Endodermal cell (in vitro differentiated cells): ENCODE measurements at places on chromosomes 2 and 18.

DNA sequence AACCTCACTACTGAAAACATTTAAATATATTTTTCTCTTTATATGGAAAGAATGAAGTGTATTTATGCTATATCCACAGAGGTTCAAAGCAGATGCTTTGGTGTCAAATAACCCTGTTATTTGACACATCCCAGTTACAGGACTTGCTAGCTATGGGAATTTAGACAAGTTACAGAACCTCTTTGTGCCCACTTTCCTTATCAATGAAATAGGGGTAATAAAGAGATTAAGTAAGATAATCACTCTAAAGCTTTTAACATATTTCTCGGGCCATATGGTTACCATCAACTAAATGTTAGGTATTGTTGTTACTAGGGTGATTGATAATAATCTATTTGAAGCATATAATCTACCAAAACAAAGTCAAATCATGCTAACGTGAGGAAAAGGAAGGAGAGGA lies 1660.6 kb upstream of the NXPH2 start:
- DNase-seq: no peak

GRCh38 chr2:158482594-158482993 lies 25.8 kb downstream of the PKP4 start:
- DNase-seq: no peak

- peak; percentile 24 for DNase-seq
These were observed 93.2 kb downstream of the ADD2 start for GRCh38 chr2:70674636-70675430.

- no peak for DNase-seq
These were observed 758.9 kb downstream of the NRXN1 start for GRCh38 chr2:50273003-50273402.

GRCh38 chr2:89763581-89764485 lies 1072.4 kb downstream of the RPIA start:
- DNase-seq: no peak

DNA sequence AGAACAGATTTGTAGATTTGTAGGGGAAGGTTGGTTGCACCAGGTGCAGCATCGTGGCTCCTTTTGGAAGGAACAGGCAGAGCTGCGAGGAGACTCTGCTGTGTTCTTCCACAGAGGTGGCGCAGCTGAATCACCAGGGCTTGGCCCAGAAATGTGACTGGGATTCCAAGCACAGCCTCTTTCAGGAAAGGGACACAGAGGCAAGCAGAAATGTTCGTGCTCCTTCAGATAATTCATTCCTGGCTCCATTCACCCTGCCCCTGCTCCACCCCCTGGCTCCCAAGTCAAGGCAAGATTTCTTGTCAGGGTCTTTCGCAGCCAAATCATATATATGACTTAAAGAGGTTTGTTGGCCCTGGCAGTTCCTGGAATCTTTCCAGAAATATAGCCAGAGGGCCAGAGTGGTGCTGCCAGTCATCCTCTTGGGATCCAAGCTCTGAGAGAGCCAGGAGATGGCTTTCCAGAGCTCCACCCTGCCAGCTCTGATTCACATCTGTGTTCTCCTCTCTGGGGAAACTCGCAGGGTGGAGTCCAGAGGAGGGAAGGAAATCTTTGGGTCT lies 203.9 kb upstream of the TANK start:
- no peak for DNase-seq

DNA sequence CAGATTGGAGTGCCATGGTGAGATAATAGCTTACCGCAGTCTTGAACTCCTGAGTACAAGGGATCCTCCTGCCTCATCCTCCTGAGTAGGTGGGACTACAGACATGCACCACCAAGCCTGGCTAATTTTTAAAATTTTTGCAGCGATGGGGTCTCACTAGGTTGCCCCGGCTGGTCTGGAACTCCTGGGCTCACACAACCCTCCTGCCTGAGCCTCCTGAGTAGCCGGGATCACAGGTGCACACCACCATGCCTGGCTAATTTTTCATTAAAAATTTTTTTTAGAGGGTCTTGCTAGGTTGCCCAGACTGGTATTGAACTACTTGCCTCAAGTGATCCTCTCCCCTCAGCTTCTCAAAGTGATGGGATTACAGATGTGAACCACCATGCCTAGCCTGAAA lies 27.8 kb downstream of the RAB31 start:
- no peak for DNase-seq

DNA sequence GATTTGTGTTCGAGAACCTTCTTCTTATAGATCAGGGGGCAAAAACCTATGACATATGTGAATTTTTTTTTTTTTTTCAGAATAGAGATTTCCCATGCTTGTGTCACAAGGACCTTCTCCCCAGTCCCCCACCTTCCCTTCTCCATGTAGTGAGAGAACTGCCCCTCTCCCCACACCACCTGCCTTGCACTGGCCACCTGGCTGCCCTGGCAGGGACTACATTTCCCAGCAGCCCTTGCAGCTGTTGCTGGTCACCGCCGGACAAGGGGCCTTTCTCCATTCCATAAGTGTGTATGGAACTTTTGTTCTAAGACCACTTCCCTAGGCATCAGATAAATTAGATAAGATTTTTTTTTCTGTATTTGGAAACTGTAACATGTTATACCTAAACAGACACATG lies 22.2 kb downstream of the MBP start:
- no peak for DNase-seq

DNA sequence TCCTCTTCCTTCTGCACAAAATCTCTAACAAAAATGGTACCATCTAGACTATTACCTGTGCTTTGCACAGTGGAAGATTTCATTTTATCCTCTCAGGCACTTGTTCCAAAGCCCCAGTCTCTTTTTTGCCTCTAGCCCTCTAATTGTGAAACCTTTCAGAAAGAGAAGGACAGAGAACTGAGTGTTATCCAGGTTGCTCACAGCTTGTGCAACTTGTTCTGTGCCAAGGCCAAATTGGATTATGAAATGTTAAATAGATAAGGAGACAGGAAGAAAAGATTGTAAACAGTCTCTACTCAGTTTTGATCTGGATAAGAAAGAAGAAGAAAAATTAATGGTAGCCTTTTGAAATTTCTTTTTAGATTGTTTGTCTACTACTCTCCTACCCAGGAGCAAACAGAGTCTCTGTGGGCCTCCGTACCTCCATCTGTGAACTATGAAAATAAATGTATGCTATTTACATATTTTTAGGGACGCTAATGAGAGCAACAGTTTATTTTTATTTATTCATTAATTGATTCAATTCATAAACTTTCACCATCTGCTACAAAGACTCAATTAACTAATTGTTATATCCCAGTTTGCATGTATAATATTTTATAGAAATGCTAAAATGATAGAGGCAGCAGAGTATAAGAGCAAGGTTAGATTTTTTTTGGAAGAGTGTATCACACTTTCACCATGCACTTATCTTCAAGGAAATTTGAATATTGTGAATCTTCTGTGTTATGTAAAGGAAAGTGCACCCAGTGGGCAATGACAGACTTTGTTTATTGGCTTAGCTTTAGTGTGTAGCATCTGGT lies 339.0 kb upstream of the ETAA1 start:
- DNase-seq: no peak

GRCh38 chr2:66428986-66429612 lies 5.8 kb upstream of the MEIS1 start:
- peak; percentile 52 for DNase-seq

DNA sequence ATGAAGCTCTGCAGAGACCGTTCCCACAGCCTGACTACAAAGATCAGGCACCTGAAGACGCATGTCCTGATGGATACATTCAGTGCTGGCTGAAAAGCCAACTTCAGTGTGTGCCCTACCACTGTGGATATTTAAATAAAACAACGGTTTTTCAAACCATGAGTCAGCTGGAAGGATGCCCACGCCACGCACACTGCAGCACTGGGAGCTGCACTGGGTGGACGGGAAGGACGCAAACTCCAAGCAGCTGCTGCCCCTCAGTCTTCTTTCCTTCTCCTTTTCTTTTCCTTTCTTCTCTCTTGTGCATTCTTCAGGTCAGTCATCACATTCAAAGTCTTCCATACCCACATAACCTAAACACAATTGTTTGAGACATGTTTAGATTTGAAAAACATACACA lies 7.9 kb downstream of the TMEM18 start:
- DNase-seq: peak; percentile 14

DNA sequence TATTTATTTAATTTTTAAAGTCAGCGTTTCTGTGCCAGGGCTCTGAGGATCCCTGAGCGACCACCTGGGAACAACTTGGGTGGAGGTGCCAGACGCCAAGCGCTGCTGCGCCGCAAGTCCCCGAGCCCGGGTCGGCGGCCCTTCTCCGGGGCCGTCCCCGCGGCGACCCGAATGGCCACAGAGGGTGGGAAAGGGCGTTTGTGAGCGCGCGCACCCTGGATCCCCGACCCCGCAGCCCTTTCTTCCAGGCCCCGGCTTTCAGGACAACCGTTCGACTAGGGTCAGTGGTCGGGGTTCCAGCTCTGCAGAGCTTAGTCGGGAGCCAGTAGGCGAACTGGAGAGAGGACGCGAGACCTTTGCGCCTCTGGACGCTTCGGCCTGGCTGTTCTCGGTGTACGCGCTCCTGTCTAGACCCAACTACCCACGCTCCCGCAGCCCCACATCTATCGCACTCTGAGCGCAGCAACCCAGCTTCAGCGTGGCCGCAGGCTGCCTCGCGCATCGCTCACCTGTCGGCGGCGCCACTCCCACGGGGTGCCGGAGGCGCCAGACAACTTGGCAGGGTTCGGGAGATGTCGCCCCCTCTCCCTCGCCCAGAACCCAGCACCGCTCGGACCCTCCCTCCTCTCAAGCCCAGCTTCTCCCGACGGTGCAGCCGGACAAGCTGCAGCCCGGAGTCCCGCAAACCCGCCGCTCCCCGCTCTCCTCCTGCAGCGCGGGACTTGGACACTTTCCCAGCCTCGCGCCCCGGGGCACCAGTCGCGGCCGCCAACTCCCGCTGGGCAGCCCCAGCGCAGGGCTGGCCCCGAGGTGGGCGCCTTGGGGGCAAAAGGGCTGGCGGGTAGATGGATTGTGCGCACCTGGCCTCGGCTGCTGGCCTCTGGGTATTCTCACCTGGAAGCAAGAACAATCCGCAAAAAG lies 758 bp downstream of the LYPD1 start:
- peak; percentile 86 for DNase-seq
